ENCODE measurements at places on chromosomes 6 and 20.

DNA sequence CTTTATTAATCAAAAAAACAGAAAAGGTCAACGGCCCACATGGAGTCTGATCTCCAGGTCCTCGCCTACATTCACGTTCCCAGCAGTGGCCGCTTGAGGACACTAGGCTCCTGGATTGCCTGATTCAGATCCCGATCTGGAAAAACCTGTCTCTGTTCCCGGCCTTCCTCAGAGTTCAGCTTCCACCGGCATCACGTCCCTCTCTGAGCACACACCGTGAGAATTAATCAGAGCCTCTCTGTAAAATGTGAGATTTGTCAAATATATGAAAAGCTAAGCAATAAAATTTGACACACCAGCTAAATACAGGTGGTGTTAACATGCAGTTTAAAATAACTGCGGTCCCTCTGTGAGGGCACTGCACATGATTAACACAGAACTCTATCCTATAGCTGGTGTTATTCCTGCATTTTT lies 122.8 kb upstream of the COL21A1 start:
- no peak for DNase-seq

DNA sequence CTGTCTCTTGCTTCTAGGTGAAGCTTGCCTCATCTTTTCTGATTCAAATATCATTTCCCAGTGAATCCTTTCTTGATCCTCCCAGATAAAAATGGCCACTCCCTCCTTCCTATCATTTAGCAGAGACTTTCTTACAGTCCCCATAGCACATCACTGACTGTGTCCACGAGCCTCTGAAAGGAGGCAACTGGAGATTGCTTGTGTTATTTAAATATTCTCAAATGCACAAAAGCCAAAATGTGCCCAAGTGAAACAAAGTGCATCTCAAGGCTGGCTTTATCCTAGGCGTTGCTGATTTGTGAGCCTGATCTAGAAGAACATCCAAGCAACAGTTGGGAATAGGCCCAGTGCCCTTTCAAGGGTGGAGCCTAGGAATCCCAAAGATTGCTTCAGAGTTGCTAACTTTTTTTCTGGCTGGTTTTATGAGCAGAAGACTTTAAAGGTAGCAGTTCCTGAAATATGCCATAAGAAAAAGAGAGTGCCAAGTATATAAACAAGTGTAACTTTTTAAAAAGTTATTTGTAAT lies 393.6 kb downstream of the CD83 start:
- DNase-seq = no peak

GRCh38 chr20:31560094-31560745 lies 44.9 kb upstream of the ID1 start:
- DNase-seq = peak; percentile 49

DNA sequence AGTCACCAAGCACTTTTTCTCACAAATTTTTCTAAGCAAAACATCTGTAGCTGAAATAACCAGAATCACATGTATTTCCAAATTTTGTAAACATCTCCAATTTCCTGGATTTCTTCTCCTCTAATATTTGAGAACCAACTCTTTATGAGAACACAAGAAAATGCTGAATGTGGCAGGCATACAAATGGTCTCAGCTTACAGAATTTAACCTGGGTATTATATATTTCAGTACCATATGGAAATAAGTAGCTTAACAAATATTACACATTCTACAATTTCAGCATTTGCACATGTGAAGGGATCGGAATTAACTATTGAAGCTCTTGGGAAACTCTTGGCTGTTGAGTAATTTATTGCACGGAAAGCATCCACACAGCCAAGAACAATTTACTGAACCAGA lies 92.5 kb downstream of the TBXT start:
- no peak for DNase-seq

DNA sequence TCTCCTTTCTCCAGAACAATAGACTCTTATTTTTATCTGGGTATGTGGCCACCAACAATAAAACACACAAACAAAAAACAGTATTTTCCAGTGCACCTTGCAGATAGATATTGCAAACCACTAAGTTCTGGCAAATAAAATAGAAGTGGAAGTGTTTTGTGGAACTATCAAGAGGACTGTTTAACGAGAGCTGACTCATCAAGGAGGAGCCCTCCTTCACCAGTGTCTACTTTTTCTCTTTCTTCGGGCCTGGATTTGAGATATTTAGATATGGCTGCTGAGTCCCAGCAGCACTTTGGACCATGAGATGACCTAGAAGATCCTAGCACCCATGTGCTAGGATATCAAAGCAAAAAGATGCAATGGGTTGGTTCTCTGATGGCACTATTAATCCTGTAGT lies 154.7 kb downstream of the AIG1 start:
- DNase-seq = no peak

- no peak for DNase-seq
Observed at GRCh38 chr6:56424542-56425083, 177.2 kb upstream of the COL21A1 start.

GRCh38 chr6:33950891-33951889 lies 147.4 kb upstream of the MLN start:
- no peak for DNase-seq

GRCh38 chr6:119978274-119978889 lies 628.8 kb upstream of the MAN1A1 start:
- no peak for DNase-seq

GRCh38 chr6:154202339-154202738 lies 154.3 kb downstream of the IPCEF1 start:
- no peak for DNase-seq

- DNase-seq = no peak
Observed at GRCh38 chr20:420166-420620, 12.1 kb downstream of the RBCK1 start.

GRCh38 chr6:133683606-133684005 lies 205.3 kb upstream of the TCF21 start:
- no peak for DNase-seq

DNA sequence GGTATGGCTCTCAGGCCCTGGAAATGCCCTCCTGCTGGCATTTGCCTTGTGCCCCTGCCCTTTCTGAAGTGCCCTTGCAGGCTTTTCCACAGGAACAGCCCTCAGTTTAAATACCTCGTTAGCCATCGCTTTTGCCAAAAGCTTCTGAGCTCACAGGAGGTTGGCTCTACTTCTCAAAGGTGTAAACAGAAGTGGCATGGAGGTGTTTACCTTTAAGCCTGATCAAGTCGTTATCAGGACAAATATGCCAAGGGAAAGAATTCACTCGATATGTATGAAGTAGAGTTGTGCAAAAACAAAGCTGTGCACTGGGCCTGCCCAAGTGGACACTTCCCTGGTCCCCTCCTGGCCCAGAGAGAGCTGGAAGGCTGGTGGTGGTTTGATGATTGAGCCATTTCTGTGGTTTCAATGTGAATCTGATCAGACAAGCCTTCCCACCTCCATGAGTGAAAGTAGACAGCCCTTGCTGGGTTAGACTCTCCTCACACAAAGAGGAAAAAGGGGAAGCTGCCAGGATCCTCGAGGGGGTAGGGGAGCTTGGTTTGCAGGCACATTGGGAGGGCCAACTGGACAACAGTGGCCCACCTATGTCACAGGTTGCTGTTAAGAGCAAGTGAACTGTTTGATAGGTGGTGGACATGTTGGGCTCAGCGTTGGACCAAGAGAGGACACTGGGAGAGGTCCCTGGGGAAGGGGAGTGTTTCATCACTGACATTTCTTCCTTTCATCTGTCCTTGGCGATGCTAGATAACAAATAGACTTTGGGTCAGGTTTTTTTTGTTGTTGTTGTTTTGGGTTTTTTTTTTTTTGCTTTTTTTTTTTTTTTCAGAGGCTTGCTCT lies 98.7 kb downstream of the ZDHHC14 start:
- no peak for DNase-seq

- no peak for DNase-seq
Observed at GRCh38 chr20:63206878-63207277, 9.1 kb downstream of the YTHDF1 start.

DNA sequence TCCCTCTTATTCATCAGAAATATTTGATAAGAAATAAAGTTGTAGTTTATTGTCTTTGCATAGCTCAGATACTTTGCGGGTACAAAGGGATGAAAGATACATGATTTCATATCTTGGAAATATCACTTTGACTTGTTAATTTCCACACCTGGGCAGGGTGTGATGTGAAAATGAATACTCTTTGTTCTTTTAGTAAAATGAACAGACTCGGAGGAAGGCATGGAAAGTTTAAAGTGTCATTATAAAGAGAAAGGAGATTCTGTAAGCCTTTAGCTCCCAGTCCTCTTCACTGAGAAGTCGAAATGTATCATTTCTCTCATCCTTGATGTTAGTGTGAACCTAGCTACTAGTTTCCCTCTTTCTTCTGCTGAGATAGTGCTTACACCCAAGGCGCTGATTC lies 36.7 kb upstream of the AKIRIN2 start:
- DNase-seq = no peak

DNA sequence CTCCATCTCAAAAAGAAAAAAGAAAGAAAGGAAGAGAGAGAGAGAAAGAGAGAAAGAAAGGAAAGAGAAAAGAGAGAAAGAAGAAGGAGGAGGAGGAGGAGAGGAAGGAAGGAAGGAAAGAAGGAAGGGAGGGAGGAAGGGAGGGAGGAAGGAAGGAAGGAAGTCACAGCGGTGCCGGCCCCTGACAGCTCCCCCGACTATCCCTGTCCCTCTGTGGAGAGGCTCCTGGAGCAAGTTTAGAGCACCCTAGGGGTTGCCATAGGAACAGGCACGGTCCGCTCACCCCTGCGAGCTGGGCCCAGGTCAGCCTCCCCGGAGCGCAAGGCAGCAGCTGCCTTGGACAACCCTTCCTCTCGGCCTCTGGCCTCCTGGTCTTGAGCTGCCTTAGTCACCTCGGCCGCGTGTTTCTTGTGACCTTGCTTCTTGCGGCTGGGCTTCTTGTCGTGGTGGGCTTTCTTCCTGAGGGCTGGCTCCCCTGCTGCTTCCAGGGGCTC lies 6.8 kb downstream of the BNIP5 start:
- no peak for DNase-seq

DNA sequence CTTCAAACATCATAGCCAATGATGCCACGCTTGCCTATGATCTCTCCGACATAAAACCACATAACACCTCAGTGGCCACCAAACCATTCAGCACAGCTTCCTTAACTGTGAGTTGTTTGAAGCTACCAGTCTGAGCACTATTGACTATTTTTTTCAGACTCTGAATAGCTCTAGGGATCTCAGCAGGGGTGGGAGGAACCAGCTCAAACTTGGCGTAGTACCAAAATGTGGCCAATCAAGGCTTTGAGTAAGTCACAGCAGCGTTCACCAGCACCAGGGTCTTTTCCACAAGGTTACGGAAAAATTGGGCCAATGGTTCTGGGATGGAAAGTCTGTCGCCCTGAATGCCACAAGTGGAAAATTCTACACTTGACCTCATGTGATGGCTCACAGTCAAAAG lies 70.6 kb downstream of the SMPDL3A start:
- DNase-seq = no peak

GRCh38 chr20:13676682-13677081 lies 38.0 kb upstream of the TASP1 start:
- no peak for DNase-seq

GRCh38 chr20:6735942-6736845 lies 31.3 kb upstream of the BMP2 start:
- DNase-seq = no peak

GRCh38 chr6:168884050-168884645 lies 369.5 kb downstream of the THBS2 start:
- no peak for DNase-seq

DNA sequence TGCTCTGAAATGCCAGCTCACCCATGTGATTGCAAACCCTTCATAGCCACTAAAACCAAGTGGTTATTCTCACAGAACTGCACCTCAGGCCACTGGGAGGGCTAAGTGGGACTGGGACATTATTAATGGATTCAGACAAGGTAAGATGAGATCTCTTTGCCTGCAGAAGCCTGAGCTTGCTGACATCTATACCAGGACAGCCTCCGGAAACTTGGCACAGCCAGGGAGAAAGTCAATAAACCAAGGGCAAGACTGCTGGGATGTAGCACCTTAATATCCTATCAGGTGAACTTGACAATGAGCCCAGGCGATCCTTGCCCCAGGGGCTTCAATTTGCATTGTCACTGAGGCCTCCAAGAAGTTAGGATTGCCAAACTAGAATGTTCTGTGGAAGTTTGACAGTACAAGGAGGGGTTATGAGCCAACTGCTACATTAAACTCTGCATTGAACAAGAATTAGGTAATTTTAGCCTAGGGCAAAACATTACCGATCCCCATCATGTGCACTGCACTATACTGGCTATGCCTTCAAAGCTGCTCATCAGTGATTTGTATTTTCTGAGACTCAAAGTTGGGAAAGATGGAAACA lies 60.1 kb upstream of the RALGAPA2 start:
- no peak for DNase-seq

DNA sequence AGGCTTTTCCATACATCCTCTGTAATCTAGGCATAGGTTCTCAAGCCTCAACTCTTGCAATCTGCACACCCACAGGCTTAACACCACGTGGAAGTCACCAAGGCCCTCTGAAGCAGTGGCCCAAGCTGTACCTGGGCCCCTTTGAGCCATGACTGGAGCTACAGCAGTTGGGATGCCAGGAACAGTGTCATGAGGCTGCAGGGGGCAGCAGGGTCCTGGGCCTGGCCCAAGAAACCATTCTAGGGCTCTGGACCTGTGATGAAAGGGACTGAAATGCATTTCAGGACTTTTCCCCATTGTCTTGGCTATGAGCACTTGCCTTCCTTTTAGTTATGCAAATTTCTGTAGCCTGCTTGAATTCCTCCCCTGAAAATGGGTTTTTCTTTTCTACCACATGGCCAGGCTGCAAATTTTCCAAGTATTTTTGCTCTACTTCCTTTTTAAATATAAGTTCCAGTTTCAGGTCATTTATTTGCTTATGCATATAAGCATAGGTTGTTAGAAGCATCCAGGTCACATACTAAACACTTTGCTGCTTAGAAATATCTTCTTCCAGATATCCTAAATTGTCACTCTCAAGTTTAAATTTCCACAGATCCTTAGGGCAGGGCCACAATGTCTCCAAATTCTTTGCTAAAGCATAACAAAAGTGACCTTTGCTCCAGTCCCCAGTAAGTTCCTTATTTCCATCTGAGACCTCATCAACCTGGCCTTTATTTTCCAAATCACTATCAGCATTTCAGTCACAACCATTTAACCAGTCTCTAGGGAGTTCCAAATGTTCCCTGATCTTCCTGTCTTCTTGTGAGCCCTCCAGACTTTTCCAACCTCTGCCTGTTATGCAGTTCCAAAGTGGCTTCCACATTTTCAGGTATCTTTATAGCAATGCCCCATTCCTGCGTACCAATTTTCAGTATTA lies 48.6 kb upstream of the CD2AP start:
- no peak for DNase-seq

DNA sequence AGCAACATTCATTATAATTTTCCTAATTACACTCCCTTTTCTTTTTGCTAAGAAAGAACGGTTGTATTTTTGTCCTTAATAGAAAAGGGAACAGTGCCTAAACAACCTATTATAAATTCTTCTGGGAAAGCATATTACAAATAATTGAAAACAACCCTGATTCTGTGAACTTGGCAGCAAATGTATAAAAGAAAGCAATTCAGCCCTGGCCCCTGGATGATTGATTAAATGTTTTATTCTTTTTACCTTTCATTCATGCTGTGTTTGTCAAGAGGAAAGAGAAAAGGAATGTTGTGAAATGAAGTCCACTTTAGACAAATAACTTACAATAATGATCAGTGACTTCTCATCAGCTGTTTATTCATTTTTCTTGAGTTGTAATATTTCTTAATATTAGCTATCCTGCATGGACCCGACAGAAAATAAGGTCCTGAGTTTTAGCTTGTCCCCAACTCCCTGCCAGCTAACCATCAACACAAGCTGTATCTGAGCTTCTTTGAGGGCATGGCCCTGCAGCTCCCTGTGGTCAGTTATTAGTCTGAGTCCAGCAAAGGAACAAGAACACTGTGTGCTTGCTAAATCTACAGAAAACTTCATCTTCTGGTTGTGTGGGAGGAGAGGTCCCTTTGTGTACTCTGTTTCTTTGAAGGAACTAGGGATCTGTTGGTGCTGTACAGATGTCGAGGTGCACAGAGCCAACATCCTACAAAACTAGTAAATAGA lies 248.2 kb downstream of the LAMA2 start:
- DNase-seq = no peak

- no peak for DNase-seq
Observed at GRCh38 chr6:147855803-147856482, 347.5 kb downstream of the SAMD5 start.
